ENCODE measurements at places on chromosomes 1 and 21. TPM values are rescaled to one million over a fixed set of nuclear protein-coding genes. Genes with fewer than 3 reads are reported as not detected.

CD52 gene
- total RNA-seq, result not detected

KCND3 gene
- 0.13 TPM for total RNA-seq

MYOG gene
- total RNA-seq, result not detected

WNT3A gene
- total RNA-seq, result not detected

PRDM15 gene
- 4.2 TPM for total RNA-seq

CCDC185 gene
- not detected for total RNA-seq

- no peak overlapping the region for H3K27ac ChIP-seq
- peaks cover 11% of the 10 kb centered on the region for H3K27me3 ChIP-seq
- no peaks in the 10 kb centered on the region for H3K36me3 ChIP-seq
- no peak overlapping the region for H3K4me3 ChIP-seq
Measured at GRCh38 chr1:18707696-18708257, 77.1 kb downstream of the PAX7 start.

DNA sequence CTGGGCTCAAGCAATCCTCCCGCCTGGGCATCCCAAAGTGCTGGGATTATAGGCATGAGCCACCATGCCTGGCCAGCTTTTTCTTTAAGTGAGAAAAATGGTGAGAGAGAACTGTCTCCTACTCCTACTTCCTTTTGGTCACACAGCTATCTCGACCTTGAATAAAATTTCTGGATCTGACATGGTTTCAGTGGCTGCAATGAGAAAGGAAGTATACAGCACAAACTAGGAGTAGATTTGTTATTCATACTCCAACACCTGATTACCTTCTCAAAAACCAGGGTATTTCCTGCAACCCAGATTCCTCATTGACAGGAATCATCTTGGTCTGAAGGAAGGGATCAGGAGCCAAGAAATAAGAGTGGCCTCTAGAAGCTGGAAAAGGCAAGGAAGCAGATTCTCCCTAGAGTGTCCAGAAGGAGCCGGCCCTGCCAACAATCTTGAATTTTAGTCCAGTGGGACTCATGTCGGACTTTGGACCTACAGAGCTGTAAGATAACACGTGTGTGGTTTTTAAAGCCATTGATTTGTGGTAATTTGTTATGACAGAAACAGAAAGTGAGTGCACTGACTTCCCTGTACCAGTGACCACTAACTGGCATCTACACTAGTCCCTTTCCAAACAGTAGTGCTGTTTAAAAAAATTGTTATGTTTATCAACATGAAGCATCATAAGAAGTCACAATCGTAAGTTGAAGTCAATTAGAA lies 516.6 kb downstream of the SMYD3 start:
- no peak for DNase-seq
- H3K36me3 ChIP-seq, result no peaks in the 10 kb centered on the region
- H3K4me1 ChIP-seq, result peaks cover 22% of the 10 kb centered on the region
- H3K4me3 ChIP-seq, result no peak overlapping the region

- H3K27ac ChIP-seq, result no peak overlapping the region
- H3K36me3 ChIP-seq, result no peaks in the 10 kb centered on the region
- peak; percentile 50 for DNase-seq
- no peaks in the 10 kb centered on the region for H3K4me1 ChIP-seq
- H3K27me3 ChIP-seq, result 0 out of 2 replicates have a peak, but pooled peaks cover 7% of the 10 kb centered on the region
- H3K4me3 ChIP-seq, result no peak overlapping the region
Measured at GRCh38 chr1:90386899-90387720, 330.0 kb downstream of the BARHL2 start.

- H3K4me3 ChIP-seq, result peak overlapping the region; percentile 31
- DNase-seq, result peak; percentile 96
- no peaks in the 10 kb centered on the region for H3K36me3 ChIP-seq
- H3K27ac ChIP-seq, result peak overlapping the region; percentile 58
- H3K27me3 ChIP-seq, result no peaks in the 10 kb centered on the region
Measured at GRCh38 chr1:107936498-107937481, 28.2 kb downstream of the VAV3 start.

- H3K4me3 ChIP-seq, result no peak overlapping the region
- DNase-seq, result no peak
- no peak overlapping the region for H3K27ac ChIP-seq
- H3K36me3 ChIP-seq, result no peaks in the 10 kb centered on the region
- no peaks in the 10 kb centered on the region for H3K27me3 ChIP-seq
Measured at GRCh38 chr1:10064416-10065343, 31.9 kb downstream of the UBE4B start.

DNA sequence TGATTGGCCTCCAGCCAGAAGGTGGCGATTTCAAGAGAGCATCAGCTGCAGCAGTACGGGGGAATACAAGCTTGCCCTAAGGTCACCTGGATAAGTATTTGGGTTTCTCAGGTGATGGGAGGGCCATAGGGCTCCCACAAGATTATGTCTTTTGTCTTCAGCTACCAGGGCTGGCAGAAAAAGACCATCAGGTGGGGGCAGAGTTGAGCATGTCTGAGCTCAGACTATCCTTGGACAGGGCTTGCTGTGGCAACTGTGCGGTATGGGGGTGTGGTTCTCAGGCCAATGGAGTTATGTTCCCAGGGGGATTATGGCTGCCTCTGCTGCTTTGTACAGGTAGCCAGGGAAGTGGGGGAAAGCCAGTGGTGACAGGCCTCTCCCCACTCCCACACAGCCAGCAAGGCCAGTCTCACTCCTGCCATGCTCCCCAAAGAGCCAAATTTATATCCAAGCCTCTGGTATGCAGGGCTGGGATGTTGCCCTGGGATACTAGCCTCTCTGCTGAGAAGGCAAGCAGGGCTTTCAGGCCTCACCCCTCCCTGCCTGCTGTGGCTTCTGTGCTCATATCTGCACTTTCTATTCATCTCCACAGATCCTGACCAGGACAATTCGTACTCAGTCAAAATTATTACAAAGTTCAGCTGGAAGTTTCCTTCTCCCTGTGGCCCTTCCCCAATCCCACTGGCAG lies 26.6 kb upstream of the CD84 start:
- DNase-seq, result no peak
- H3K4me3 ChIP-seq, result no peak overlapping the region
- H3K27me3 ChIP-seq, result 0 out of 2 replicates have a peak, but pooled peaks cover 18% of the 10 kb centered on the region
- no peak overlapping the region for H3K27ac ChIP-seq
- H3K36me3 ChIP-seq, result no peaks in the 10 kb centered on the region

- peaks cover 17% of the 10 kb centered on the region for H3K36me3 ChIP-seq
- DNase-seq, result no peak
- no peaks in the 10 kb centered on the region for H3K27me3 ChIP-seq
- no peak overlapping the region for H3K27ac ChIP-seq
Measured at GRCh38 chr1:211750599-211750998, 75.2 kb upstream of the NEK2 start.

GRCh38 chr1:243179720-243180119 lies 75.4 kb downstream of the CEP170 start:
- no peak overlapping the region for H3K4me3 ChIP-seq
- DNase-seq, result peak; percentile 1
- H3K36me3 ChIP-seq, result peaks cover 9% of the 10 kb centered on the region

- peak; percentile 34 for DNase-seq
- no peaks in the 10 kb centered on the region for H3K36me3 ChIP-seq
- H3K4me1 ChIP-seq, result peaks cover 41% of the 10 kb centered on the region
- H3K4me3 ChIP-seq, result no peak overlapping the region
- peak overlapping the region; percentile 96 for H3K27ac ChIP-seq
Measured at GRCh38 chr1:59731591-59731990, 83.2 kb upstream of the HOOK1 start.

GRCh38 chr1:199302554-199302953 lies 663.7 kb downstream of the PTPRC start:
- DNase-seq, result peak; percentile 53
- H3K36me3 ChIP-seq, result no peaks in the 10 kb centered on the region
- H3K27ac ChIP-seq, result no peak overlapping the region
- no peaks in the 10 kb centered on the region for H3K27me3 ChIP-seq
- H3K4me3 ChIP-seq, result no peak overlapping the region
- H3K4me1 ChIP-seq, result peaks cover 28% of the 10 kb centered on the region

DNA sequence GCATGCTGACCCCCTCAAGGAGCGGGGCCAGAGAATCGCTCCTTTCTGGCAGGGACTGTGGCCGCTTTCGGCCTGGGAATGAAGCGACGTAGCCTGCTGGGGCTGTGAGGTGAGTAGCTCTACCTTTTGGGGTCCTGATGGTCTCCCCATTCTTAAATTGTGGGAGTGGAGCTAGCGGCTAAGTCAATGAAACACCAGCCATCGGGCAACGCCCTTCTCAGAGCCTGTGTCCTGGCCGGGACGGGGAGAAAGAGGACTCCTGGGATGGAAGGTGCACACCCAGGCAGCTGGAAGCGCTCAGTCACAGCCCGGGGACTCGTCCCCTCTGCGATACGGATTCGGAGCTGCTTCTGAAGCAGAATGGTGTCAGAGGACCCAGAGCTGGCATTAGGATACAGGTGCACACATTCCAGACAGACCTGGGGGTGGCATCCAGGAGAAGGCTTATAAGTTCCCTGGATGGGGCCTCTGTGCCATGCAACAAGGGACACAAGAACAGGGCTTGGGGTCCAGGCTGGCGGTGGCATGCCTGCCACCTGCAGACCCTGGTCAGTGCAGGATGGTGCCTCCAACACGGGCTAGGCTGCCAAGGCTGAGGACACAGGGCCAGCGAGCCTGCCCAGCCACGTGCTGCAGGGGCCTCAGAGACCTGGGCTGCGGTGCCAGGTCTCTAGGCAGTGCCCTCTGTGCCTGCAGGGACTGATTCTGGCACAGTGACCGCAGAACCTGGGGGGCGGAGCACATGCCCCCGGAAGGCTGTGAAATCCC lies 945 bp upstream of the WNT9A start:
- no peaks in the 10 kb centered on the region for H3K27me3 ChIP-seq
- peak; percentile 40 for DNase-seq
- peaks cover 8% of the 10 kb centered on the region for H3K4me1 ChIP-seq
- H3K36me3 ChIP-seq, result no peaks in the 10 kb centered on the region

DNA sequence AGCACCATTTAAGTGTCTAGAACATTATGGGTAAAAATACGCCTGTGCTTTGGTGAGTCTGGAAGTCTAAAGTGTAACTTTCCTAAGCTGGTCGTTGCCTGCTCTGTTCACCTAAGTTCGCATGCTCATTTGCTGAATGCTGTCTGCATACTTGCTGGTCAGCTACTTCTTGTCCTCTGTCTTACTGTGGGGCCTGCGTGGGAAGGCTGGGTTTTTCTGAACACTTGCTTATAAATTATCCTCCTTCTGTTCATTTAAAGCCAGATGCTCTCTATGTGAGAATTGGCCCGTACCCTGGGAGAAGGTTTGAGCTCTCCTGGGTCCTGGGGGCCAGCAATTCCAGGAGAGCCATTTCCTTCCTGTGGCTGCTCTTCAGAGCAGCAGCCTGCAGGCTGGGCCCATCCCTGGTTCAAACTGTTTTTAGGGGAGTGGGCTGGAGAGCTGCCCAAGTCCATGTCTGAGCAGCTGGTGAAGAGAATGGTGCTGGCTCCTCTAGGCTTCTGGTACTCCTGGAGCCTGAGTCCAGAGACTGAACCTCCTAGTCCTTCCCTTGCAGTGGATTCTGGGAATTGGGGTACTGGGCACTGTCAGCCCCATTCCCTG lies 75.7 kb downstream of the GALNT2 start:
- no peaks in the 10 kb centered on the region for H3K36me3 ChIP-seq
- peaks cover 19% of the 10 kb centered on the region for H3K4me1 ChIP-seq
- DNase-seq, result no peak
- no peaks in the 10 kb centered on the region for H3K27me3 ChIP-seq
- no peak overlapping the region for H3K27ac ChIP-seq

DNA sequence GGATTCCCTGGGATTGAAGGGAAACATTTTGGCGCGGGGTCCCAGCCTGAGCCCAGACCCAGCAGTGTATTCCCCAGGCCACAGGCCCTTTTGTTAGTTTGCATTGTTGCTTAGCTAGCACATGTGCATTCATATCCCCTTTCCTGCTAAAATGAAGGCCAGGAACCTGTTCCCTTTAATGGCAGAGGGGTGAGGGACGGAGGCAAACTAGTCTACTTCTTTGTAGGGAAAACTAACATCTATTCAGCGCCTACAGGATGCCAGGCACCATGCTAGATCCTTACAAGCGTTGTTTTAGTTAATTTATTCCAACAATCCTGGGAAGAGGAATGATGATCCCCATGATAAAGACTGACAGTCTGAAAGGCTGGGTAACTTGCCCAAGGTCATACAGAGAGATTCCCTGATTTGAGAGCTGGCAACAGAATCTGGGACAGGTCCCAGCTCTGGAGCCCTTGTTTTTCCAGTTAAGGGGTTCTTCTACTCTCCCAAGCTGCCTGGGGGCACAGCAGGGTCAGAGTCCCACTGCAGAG lies 595 bp upstream of the E2F2 start:
- no peak overlapping the region for H3K27ac ChIP-seq
- no peaks in the 10 kb centered on the region for H3K36me3 ChIP-seq
- 0 out of 2 replicates have a peak, but pooled peaks cover 3% of the 10 kb centered on the region for H3K4me1 ChIP-seq
- no peak for DNase-seq
- H3K4me3 ChIP-seq, result peak overlapping the region; percentile 60

DNA sequence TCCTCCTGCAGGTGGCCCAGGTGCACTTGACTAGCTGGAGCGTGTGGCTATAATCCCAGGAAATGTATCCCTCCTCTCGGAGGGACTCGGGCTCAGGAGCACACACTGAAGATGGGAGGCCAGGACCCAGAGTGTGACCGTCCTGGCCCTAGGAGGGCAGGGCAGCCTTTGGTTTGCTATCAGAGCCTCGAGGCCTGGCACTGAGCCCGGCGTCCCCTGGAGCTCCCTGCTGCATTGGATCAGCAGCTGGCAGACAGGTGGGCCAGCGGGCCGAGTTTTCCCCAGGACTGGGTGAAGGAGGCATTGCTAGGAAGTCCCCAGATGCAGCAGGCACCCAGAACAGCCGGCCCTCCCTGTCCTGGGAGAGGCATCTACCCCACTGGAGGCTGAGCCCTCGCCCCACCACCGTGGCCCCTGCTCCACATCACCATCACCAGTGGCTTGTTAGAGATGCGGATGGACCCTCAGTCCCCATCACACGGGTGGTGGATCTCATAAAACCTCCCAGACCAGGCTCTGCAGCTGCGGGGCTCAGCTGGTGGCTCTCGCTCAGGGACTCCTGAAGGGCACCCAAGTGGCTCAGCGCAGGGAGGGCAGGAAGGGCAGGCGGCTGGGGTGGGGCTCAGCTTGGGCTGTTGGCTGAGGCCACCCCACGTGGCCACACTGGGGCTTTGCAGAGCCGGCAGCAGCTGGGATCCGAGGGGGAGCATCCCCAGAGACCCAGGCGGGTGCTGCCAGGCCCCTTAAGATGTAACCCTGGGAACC lies 32.7 kb upstream of the POFUT2 start:
- DNase-seq, result no peak
- no peaks in the 10 kb centered on the region for H3K27me3 ChIP-seq
- no peak overlapping the region for H3K4me3 ChIP-seq
- no peak overlapping the region for H3K27ac ChIP-seq

DNA sequence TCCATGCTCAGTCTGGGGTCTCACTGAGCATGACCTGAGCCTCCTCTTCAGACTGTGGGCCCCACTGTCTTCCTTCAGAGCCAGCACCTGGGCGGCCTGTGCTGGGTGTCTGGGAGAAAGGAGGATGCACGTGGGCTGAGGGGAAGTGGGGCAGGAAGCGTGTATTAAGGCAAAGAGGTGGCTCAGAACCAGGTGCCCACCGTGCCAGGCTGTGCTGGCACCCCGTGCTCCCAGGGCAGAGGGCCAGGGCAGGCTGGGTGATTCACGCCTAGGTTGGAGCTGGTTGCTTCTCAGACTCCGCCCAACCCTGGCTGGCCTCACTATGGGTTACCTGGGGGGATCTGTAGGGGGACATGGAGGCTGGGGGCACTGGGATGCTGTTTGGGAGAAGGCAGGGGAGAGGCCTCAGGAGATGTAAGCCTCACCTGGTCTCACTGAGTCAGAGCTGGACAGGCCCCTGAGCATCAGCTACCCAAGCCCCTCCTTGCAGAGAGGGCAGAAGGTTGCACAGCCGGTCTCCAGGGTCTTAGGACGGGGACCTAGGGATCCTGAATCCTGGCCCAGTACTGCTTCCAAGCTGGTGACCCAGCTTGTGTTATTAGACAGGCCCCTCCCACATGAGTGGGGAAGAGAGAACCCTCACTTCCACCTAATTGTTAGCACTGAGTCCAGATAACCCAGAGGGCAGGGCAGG lies 18.6 kb upstream of the PADI1 start:
- H3K27me3 ChIP-seq, result no peaks in the 10 kb centered on the region
- H3K4me1 ChIP-seq, result peaks cover 23% of the 10 kb centered on the region
- DNase-seq, result no peak
- H3K36me3 ChIP-seq, result no peaks in the 10 kb centered on the region

Data from GM23248 (cell line).